ENCODE measurements at places on chromosomes 3 and 15.
A peak's percentile ranks its signal among the peaks of the same experiment; 100 is the strongest.

GRCh38 chr3:149564079-149564478 lies 89.6 kb downstream of the TM4SF4 start:
- no peak for DNase-seq

- peak; percentile 95 for DNase-seq
Observed at GRCh38 chr3:197394464-197395321, 96.3 kb upstream of the DLG1 start.

DNA sequence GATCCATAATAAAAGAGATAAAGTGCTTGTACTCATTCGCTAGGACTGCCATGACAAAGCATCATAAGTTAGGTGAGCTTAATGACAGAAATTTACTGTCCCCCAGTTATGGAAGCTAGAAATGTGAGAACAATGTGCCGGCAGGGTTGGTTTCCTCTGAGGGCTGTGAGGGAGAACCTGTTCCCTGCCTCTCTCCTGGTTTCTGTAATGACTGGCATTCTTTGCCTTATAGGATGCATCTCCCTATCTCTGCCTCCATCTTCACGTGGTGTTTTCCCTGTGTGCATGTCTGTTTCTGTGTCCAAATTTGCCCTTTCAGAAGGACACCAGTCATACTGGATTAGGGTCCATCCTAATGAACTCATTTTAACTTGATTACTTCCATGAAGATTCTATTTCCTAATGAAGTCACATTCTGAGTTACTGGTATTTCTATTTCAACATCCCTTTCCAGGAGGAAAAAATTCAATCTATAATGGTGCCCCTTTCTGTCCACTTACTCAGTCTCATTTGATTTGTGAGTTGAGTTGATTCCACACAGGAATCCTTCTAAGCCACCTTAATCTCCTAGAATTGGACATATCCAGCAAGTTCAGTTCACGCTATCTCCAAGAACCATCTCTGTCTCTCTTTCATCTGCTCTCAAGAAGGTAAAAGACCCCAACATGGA lies 71.2 kb upstream of the LIPC start:
- no peak for DNase-seq

DNA sequence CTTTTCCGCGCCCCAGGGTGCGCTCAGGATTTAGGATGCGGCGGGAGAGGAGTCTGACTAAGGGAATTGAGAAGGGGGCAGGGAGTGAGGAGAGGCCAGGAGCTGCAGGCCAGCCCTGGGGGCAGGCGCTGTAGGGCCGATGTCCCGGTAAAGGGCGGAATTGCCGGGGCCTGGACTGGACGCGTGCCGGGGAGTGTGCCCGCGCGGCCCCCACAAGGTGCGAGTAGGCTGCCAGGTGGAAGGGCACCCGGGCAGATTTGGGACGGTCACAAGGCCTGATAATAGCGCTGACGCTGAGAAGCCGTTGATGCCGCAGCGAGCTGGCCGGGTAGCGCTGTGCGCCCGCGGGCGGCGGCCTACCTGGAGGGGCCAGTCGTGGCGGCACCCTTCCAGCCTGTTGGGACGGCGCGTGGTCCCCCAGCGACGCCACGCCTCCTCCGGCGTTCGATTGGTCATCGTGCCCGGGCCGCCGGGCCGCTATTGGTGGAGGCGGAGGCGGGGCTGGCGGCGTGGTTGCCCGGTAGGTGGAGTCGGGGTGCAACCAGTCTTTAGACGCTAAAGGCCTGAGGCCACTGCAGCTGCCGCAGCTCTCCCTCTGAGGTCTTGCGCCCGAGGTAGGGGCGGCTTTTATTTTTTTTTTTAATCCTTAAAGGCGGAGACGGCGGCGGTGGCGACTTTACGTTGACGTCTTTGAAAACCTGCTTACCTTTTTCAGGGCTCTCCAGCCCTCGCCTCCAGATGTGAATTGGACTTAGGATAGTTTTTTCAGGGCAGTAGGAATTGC lies 903 bp downstream of the SLC25A38 start:
- DNase-seq = peak; percentile 100

GRCh38 chr15:31296219-31296645 lies 30.4 kb upstream of the KLF13 start:
- DNase-seq = no peak

DNA sequence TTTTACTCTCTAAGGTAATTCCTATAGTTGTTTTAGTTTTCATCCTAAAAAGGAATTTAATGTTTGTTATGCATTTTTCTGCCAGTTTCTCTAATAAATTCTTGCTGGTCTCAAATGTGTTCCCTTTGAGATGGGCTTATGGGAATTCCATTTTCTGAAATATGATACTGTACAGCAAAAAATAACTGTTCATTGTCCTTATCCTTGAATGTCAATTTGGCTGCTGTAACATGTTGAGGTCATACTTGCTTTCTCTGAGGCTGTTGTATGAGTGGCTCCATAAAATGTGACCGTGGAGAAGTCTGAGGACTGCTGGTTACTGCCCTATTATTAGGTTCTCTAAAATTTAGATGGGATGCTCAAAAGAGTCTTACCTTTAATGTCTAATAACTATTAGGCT lies 266.5 kb downstream of the ADAMTS17 start:
- no peak for DNase-seq

- no peak for DNase-seq
Observed at GRCh38 chr3:155069729-155070128, 10.4 kb upstream of the MME start.

GRCh38 chr3:104132566-104133403 lies 1233.9 kb upstream of the ALCAM start:
- DNase-seq = peak; percentile 12

DNA sequence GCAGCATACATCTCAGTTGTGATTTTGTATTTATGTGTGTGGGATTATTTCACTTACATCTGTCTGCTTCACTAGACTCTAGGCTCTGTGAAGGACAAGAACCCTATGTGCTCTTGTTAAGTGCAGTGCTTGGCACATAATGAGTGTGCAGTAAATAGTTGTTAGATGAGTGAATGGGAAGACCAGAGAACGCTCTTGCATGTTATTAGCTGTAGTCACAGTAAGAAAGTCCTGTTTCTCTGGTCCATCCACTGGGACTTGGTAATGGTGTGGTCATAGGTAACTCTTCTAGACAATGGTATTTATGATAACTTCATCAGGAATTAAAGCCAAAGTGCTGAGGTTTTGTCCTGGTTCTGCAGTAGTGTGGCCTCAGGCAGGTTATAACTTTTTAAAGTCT lies 1.4 kb upstream of the AQP9 start:
- no peak for DNase-seq

DNA sequence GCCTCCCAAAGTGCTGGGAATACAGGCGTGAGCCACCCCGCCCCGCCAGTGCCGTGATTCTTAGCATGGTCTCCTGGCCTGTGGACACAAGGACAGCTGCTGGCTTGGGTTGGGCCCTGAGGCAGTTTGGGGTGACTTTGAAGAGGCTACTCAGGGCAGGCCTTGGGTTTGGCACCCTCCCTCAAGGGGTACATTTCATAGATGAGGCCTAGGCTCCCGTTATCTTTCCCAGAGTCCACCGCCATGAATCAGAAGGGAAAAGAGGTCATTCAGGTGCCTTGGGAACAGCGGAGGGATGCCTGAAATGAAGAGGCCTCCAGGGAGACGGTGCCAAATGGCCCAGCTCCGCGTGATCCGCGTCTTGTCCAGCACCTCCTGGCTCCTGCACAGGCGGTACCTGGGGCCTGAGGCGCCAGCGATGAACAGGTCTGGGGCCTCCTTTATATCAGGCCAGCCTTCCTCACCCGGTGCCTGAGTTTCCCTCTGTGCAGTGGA lies 9.3 kb downstream of the GNAI2 start:
- no peak for DNase-seq

All from GM03348 (cell line).